ENCODE measurements at places on chromosomes 6 and 20.

- no peaks in the 10 kb centered on the region for H3K4me1 ChIP-seq
- H3K27me3 ChIP-seq, result peaks cover 7% of the 10 kb centered on the region
- no peak overlapping the region for H3K4me3 ChIP-seq
- DNase-seq, result no peak
These were observed 62.8 kb upstream of the CTNNBL1 start for GRCh38 chr20:37630993-37631392.

GRCh38 chr20:61321481-61321880 lies 69.4 kb downstream of the CDH4 start:
- H3K4me1 ChIP-seq, result no peaks in the 10 kb centered on the region
- H3K4me3 ChIP-seq, result no peak overlapping the region
- H3K27me3 ChIP-seq, result no peaks in the 10 kb centered on the region
- H3K27ac ChIP-seq, result no peak overlapping the region
- no peak for DNase-seq
- no peaks in the 10 kb centered on the region for H3K36me3 ChIP-seq

DNA sequence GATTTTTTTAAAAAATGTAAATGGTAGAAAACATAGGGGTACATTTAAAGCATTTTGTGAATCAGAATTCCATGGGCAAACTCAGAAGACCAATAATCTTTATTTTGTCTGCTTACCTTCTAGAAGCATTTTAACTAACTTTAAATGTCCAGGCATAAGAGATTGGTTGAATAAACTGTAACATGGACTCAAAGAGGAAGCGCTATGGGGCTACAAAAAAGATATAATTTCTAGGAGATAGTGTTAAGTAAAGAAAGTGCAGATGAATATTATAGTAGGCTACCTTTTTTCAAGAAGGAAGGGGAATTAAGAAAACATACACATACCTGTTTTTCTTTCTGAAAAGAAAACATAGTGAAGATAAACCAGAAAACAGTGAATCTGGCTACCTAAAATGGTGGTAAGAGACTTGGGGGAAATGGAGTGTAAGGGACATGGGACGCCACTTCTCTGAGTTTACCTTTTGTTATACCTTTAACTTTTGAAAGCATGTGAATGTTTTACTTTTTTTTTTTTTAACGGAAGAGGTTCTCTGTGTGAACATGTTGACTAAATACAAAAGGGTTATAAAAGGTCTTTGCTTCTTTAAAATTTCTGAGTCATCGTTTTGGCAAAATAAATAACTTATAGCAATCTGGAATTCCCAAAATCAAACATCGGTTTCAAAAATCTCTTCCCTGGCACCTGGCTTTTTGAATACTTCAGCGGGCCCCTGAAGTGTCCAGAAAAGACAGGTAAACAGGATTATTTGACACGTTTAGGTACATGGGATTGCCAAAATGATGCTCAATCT lies 133.4 kb downstream of the OR2B2 start:
- peaks cover 3% of the 10 kb centered on the region for H3K27me3 ChIP-seq
- no peak overlapping the region for H3K27ac ChIP-seq
- H3K36me3 ChIP-seq, result no peaks in the 10 kb centered on the region
- H3K4me1 ChIP-seq, result no peaks in the 10 kb centered on the region

DNA sequence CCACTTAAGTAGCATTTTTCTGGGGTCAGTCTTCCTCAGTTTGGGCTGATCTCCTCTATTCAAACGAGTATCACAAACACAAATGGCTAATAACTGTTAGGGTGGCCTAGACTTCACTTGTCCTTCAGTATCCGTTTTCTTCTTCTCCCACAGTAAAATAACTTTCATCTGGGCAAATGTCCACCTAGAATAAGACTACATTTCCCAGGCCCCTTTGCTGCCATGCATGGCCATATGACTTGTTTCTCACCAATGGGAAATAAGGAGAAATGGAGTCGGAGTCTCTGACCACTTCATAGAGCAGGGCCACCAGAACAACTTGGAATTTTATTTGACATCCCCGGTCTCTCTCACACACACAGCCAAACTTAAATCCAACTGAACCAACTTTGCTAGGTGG lies 51.4 kb downstream of the SULF2 start:
- no peak overlapping the region for H3K4me3 ChIP-seq
- no peak overlapping the region for H3K27ac ChIP-seq
- H3K27me3 ChIP-seq, result no peaks in the 10 kb centered on the region
- no peaks in the 10 kb centered on the region for H3K4me1 ChIP-seq
- H3K36me3 ChIP-seq, result no peaks in the 10 kb centered on the region

- no peaks in the 10 kb centered on the region for H3K36me3 ChIP-seq
- H3K4me1 ChIP-seq, result peaks cover 10% of the 10 kb centered on the region
- DNase-seq, result no peak
These were observed 74.2 kb upstream of the RNF217 start for GRCh38 chr6:124887872-124888580.

- peaks cover 90% of the 10 kb centered on the region for H3K36me3 ChIP-seq
- no peaks in the 10 kb centered on the region for H3K4me1 ChIP-seq
- H3K27me3 ChIP-seq, result no peaks in the 10 kb centered on the region
- DNase-seq, result no peak
These were observed 12.7 kb downstream of the LEMD2 start for GRCh38 chr6:33776186-33776585.

DNA sequence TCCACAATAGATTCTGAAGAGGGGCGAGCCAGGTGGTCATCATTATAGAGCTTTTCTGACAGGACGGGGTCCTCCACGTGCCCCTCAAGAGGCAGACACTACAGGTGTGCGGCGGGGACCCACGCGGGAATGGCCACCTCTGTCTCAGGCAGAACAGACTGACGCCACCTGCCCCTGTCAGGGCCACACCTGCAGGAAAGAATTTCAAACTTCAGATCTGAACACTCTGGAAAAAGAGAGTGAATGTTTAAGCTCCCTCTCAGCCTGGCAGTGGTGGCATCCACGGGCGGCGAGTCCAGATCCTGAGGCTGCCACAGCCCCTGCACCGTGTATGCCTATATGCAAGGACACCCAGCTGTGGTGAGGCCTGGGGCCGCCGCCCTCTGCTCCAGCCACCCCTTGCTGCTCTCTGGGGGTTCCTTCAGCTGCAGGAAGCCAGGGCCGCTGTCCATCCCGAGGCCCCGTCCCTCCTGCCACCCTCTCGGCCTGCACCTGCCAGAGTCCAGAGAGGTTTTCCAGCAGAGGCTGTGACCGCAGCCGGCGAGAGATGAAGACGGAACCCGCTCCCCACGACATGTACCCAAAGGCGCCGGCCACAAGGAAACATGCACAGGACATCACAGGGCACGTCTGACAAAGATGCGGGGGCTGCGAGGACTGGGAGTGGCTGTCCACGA lies 234.9 kb downstream of the ERMARD start:
- H3K36me3 ChIP-seq, result no peaks in the 10 kb centered on the region
- no peaks in the 10 kb centered on the region for H3K27me3 ChIP-seq
- peaks cover 17% of the 10 kb centered on the region for H3K4me1 ChIP-seq
- DNase-seq, result no peak
- H3K4me3 ChIP-seq, result no peak overlapping the region
- H3K27ac ChIP-seq, result no peak overlapping the region

DNA sequence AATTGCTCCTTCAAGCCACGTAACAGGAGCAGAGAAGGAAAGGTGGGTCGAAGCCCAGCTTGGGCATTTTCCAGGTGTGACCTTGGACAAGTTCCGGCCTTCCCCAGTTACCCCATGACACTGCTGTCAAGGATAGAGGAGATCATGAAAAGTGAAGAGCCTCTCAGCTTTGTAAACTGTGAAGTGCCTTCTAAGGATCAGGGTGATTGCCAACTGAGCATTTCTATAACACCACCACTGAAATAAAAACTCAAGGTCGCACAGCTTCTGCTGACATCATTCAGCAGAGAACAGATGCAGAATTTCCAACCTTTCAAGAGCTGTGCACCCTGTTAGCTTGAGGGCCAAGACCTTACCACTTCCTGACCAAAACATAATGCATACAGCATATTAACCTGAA lies 24.0 kb upstream of the ZMYND8 start:
- H3K27me3 ChIP-seq, result no peaks in the 10 kb centered on the region
- H3K27ac ChIP-seq, result no peak overlapping the region
- no peak overlapping the region for H3K4me3 ChIP-seq
- no peak for DNase-seq
- H3K4me1 ChIP-seq, result peaks cover 9% of the 10 kb centered on the region

- no peak overlapping the region for H3K4me3 ChIP-seq
- no peak for DNase-seq
- H3K27me3 ChIP-seq, result no peaks in the 10 kb centered on the region
- H3K36me3 ChIP-seq, result peaks cover 2% of the 10 kb centered on the region
- H3K27ac ChIP-seq, result no peak overlapping the region
These were observed 343.5 kb downstream of the RNGTT start for GRCh38 chr6:88619951-88620350.

DNA sequence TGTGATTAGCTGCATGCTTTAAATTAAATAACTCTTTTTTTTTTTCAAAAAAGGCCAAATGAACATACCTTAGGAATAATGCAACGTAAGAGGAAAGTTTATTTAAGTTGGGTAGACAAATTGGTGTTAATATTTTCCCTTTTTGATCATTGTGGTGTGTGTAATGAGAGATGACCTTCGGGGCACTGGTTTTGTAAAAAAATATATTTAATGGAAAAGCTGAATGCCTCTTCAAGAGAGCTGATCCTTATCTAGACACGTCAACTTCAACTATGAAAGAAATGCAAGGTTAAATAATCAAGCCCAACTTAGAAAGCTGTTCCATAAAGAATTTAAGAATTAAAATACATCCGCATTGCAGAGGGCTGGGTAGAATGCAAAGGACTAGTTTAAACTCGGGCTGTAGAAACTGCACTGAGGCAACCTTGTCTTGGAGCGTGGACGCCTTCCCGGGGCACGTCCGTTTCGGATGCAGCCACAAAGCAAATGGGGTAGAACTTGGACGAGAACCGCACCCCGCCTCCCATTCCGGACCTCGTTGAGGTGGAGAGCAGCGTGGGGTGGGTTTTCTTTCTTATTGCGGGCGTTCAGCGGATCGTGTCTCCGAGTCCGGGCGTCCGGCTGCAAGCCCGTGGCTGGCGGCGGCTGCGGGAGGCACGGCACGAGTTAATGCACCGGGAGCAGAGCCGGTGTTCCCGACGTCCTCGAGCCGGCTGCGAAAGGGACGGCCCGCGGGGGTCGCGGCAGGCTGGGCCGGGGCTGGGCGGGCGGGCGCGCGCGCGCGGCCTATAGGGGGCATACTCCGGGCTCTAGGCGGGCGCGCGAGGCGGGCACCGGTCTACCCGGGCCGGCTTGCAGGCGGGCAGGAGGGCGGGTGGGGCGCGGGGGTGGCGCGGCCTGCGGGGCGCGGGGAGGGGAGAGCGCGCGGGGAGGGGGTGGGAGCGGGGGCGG lies 1.9 kb downstream of the JARID2 start:
- H3K4me1 ChIP-seq, result peaks cover 31% of the 10 kb centered on the region
- H3K27ac ChIP-seq, result peak overlapping the region; percentile 90
- peak; percentile 31 for DNase-seq

DNA sequence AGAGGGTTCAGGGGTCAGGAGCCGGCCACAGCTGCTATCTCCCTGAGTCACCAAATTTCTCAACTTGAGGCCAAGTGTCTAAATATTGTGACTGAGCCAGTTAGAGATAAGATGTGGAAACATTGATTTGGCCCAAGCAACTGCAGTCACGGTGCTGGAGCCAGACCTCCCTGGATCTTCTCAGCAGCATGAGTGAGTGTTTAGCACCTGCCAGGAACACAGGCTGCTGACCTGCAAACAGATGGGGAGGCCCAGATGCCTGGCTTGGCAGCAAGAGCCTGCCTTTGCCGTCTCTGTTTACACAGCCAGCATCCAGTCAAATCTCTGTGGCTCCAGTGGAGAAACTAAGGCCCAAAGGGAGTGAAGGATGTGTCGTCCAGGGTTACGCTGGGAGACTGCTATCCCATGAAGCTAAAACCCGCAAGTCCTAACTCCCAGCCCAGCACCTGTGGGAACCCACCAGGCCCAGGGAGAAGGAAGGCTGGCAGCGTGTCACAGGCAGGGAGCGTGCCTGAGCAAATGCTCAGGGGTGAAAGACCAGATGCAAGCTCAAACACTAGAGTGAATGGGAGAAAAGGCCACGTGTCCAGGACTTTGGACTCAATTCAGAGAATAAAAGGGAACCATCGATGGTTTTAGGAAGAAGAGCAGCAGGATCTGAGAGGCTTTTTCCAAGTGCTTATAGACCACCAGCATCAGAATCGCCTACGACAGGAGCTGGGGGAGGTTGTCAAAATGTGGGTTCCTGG lies 15.9 kb upstream of the PTGIS start:
- H3K27ac ChIP-seq, result no peak overlapping the region
- H3K4me3 ChIP-seq, result no peak overlapping the region
- DNase-seq, result no peak
- no peaks in the 10 kb centered on the region for H3K4me1 ChIP-seq
- peaks cover 2% of the 10 kb centered on the region for H3K27me3 ChIP-seq

DNA sequence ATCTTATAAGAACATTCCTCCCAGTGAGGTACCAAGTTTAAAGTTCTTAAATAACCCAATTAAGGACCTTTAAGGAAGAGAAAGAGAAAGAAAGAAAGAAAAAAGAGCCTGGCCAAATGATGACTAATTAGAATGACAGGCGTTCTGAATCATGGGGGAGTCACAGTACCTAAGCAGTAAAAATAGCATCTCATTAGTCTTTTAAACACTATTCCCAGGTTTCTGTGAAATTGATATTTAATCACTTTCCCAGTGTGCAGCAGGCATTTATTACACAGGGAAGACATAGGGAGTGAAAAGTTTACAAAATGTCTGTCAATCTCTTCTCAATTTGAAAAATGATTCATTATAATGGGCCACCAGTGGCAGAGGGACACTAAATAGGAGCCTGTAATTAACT lies 251.4 kb upstream of the MANEA start:
- no peak for DNase-seq
- H3K27ac ChIP-seq, result no peak overlapping the region
- no peak overlapping the region for H3K4me3 ChIP-seq
- H3K36me3 ChIP-seq, result no peaks in the 10 kb centered on the region

DNA sequence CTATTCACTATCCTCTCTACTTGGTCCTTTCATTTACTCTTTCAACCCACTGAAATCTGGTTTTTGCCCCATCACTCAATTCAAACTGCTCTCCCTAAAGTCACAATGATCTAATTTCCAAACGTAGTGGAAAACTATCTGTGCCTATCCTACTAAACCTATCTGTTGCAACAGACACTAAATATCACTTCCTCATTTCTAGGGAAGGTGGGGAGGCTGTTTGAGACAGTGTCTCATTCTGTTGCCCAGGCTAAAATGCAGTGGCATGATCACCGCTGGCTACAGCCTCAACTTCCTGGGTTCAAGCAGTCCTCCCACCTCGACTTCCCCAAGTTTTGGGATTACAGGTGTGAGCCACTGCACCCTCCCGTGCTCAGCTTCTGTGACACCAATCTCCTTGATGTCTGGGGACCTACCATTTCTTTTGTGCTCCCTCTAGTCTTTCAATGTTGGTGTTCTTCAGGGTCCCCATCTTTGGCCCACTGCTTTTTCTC lies 8.8 kb downstream of the RANBP9 start:
- H3K27ac ChIP-seq, result no peak overlapping the region
- no peaks in the 10 kb centered on the region for H3K36me3 ChIP-seq
- no peak overlapping the region for H3K4me3 ChIP-seq
- no peak for DNase-seq
- peaks cover 19% of the 10 kb centered on the region for H3K4me1 ChIP-seq
- no peaks in the 10 kb centered on the region for H3K27me3 ChIP-seq

DNA sequence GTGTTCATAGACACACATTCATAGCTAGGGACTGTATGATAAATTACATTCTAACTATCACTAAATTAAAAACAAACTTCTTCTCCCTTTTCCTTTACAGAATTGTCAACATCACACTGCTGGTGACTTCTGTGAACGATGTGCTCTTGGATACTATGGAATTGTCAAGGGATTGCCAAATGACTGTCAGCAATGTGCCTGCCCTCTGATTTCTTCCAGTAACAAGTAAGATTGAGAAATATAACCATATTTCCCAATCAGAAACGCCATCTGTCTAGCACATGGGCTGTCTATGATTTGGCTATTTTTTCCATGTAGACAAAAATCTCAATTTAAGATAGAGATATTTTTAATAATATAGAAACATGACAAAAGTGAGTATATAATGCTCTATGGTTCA lies 367.7 kb downstream of the ARHGAP18 start:
- no peaks in the 10 kb centered on the region for H3K4me1 ChIP-seq
- H3K27me3 ChIP-seq, result no peaks in the 10 kb centered on the region
- DNase-seq, result no peak
- no peaks in the 10 kb centered on the region for H3K36me3 ChIP-seq

Data from T-cell (primary cell).